Germinal center (tissue), 1 donor: ENCODE measurements at places on chromosomes 16 and 17.

DNA sequence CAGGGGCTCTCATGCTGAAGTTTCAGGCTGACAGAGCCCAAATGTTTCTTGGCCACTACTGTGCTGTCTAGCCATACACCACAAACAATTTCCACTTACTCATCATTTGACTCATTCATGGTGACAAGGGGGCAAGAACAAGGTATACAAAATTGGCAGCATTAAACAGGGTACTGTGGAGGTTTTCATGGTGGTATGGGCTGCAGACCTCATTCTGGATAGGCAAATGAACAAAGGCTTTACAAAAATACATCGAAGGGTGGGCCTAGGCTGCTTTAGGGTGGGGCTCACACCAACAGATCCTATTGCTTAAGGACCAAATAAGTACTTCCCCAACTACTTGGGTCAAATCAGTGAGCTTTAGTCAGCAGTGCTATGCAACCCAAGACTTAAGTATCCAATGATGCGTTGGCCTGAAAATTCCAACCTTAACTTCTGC lies 53.0 kb downstream of the N4BP1 start:
- no peak for DNase-seq

- no peak for DNase-seq
Observed at GRCh38 chr16:75326333-75326732, 74.9 kb upstream of the BCAR1 start.

- no peak for DNase-seq
Observed at GRCh38 chr17:76054112-76054476, 18.2 kb downstream of the SRP68 start.

DNA sequence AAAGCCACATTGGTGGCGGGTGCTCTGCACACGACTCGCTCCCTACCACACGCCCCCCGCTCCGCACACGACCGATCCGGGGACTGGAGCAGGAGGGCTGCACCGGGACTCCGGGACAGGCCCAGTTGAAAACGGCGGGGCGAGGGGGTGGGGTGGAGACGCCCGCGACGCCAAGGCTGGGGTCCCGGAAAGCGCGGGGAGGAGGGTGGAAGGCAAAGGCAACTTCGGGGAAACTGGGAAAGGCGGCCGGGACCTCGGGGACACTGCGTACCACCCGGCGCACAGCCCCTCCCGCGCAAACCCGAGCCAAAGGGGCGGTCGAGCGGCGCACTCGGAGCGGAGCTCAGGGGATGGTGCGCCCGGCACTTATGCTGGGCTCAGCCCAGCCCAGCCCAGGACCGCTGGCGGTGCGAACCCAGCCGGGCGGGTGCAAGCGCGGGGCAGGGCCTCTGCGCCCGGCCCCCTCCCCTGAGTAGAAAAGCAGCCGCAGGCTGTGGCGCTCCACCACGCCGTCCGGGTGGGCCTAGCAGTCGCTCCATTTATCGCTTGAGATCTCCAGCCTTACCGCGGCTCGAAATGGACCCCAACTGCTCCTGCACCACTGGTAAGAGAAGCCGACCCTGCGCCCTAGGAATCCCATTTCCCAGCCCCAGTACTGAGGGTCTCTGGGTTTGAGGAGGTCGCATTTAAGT lies at the start of gene MT1M:
MT1M (plus strand) TSS at position 504 of the 692 bp plus-strand sequence; CDS start at position 577, 73 bp downstream.
- DNase-seq, result no peak

DNA sequence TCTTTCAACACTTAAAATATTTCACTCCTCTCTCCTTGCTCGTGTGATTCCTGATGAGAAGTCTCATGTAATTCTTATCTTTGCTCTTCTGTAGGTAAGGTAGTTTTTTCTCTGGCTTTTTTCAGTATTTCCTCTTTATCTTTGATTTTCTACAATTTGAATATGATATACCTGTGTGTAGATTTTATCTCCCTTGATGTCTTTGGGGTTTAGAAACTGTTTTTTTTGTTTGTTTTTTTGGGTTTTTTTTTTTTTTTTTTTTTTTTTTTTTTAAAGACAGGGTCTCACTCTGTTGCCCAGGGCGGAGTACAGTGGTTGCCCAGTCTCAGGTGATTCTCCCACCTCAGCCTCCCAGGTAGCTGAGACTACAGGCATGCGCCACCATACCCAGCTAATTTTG lies 26.6 kb downstream of the MOSMO start:
- DNase-seq, result no peak

DNA sequence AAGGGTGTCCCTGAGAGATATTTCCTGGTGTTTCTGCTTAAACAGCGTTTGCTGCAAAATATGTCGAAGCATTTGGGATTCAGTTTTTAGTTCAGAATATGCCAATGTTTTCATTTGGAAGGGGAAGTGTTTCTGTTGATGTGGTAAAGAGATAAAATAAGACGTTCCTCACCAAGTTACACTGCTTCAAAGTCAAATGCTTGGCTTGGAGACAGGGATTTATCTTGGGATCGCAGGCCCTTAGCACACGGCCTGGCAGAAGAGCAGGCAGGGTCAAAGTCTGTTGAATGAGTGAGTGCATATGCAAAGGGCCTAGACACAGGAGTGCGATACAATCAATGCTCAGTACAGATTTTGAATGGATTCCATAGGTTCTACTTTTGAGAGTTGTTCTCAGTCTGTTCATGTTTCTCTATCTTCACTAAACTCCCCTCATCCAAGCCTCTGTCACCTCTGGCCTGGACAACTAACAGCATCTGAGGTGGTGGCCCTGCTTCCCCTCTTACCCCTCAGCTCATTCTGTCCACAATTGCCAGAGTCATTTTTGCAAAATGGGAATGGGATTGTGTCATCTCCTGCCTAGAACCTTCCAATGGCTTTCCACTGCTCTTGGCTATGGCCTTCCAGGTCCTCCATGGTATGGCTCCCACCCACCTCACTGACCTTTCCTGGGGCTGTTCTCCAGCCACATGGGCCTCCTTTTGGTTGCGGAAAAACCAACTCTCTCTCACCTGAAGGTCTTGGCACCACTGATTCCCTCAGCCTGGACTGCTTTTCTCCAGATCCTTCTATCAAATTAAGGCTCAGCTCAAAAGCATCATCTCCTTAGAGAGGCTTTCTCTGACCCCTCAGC lies 3.2 kb downstream of the DEXI start:
- no peak for DNase-seq

- no peak for DNase-seq
Observed at GRCh38 chr16:68083861-68084503, 1.2 kb upstream of the NFATC3 start.

GRCh38 chr16:11597235-11598095 lies 10.7 kb upstream of the LITAF start:
- no peak for DNase-seq

GRCh38 chr17:43628089-43628650 lies 33.6 kb downstream of the MEOX1 start:
- no peak for DNase-seq

DNA sequence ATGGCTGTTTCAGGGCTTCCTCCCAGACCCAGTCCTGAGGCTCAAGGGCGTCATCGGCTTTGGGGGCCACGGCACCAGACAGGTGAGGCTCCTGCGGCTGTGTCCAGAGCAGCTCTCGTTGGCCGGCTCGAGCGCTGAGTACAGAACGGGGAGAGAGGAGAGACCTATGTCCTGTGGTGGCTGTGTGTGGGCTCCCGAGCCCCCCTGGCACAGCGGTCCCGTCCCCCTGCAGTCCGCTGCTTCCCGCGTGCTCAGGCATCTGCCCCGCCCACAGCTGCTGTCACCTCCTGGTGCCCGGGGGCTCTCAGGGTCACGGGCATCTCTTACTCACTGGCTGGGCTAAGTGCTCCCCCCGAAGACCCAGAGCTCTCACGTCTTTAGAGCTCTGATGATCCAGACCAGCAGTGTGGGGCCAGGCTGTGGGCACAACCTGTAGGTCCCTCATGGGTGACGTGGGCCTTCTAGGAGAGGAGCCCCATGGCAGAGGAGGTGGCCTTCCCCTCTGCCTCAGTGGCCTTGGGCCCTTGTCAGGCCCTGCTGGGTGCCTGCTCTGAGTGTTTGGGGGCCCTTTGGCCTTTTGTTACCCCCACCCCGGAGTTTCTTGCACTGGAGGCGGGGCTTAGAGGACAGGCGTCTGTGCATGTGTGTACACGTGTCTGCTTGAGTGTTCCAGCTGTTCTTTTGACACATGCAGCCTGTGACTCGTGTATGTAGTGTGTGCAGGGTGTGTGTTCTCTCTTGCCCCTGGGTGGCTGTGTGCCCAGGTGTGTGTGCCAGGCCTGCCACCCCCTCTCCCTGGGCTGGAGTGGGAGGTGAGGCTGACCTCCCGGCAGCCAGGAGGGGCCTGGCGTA lies 3.5 kb downstream of the WDR90 start:
- no peak for DNase-seq

DNA sequence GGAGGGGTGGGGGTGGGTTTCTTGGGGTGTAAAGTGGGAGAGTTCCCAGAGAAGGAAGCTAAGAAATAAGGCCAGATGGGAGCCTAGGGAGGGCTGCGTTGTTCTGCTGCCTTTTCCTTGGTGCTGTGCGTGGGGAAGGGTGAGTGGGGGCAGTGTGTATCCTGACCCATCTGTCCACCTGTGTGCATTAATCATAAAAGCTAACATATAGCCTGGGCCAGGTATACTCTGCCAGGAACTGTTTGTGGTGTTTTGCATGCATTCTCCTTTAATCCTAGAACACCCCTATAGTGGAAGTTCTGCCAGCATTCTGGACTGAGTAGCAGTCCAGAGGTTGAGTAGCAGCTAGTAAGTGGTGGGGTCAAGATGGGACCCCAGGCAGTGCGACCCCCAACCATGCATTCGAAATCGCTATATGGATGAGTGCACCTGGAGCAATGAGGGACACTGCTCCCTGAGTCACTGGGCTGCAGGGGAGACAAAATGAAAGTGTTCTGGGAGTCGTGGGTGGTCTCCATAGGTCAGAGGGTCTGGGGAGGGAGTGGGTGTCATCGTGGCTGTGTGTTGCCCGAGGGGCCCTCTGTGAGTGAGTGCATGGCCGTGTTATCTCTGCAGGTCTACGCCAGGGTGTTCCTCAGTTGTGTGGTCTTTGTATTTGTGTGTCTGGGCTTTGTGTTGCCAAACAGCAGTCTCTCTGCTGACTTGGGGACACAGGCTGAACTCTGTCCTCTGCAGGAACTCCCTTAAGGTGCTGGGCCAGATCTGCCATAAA lies 1.3 kb downstream of the ERBB2 start:
- no peak for DNase-seq

- no peak for DNase-seq
Observed at GRCh38 chr17:32826076-32826475, 50.8 kb downstream of the MYO1D start.

DNA sequence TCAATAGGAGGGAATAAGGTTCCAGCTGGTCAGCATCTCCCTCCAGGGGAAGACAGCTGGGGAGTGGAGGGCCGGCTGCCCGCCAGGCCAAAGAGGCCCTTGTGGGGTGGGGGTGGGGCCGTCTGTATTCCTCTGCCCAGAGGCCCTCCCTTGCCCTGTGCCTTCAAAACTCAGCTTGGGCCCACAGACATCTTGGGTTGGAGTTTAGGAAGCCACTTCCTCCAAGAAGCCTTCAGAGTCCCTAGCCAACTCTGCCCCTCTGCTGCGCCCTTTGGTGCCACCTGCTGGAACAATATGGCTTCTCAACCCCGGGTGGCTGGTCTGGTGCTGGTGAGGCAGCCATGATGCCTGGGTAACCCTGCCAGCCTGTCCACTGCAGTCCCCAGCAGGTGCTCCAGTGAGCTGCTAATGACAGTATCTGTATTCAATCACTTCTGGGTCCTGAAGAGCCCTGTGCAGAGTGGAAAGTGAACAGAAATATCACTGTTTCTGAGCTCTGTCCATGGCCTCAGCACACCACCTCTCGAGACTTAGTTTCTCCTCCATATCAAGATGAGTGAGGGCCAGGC lies 16.7 kb downstream of the HSD11B2 start:
- DNase-seq, result peak; percentile 81

DNA sequence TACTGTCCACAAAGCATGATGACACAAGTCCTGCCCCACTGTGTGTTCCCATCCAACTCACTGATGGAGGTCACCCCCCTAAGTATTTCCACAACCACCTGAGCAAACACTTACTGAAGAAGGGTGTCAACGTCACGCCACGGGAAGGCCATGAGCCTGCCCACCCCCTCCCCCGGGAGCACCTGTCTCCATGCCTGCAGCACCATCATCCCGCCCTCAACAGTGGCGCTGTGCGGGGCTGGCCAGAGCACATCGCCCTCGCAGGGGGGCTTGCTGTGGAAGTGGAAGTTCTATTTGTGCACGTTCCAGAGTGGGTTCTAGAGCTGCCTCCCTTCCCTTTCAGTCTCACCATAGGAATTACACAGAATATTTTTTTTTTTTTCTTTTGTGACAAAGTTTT lies 4.3 kb upstream of the MBTPS1 start:
- no peak for DNase-seq

- DNase-seq, result no peak
Observed at GRCh38 chr17:50586421-50587247, 26.1 kb downstream of the CACNA1G start.

GRCh38 chr17:68594552-68594951 lies 6.6 kb downstream of the FAM20A start:
- no peak for DNase-seq

DNA sequence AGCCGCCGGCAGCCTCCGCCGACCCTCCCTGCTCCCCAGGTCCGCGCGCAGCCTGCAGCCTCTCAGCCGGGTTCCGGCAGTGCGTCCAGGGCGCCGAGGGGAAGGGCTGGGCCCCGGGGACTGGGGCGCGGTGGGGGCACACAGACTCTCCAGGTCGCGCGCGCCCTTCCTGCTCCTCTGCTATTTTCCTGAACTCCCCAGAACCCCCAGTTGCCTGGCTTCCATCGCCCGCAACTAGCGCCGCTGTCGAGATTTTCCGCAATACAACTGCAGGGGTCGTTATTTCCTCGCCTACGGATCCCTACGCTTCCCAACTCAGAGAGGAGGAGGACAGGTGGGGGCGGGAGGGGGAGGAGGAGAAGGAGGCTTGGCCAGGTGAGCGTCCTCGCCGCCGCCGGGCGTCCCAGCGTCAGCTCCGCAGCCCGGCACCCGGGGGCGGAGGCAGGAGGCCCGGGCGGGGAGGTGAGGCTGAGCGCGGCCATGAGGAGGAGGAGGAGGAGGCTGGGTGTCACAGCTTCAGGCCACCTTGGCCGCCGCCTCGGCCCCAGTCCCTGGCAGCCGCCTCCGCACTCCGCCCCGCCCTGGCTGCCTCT lies at the start of gene CA10:
CA10 (minus strand) TSS at position 265 of the 593 bp plus-strand sequence.
- no peak for DNase-seq

DNA sequence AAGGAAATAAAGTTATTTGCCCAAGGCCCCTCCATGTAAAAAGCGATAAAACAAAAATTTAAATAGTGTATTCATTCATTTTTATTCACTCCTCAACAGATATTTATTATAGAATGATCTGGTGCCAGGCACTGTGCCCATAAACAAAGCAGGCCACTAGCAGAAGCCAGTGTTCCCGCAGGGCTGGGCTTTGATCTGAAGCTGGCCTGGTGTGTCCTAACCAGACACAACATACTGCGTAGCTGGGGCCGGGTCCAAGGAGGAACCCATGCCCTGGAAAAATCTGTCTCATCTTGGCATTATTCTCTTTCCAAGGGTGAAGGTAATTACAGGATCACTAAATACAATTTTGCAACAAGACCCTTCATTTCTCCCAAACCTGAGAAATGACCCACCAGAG lies 537.4 kb upstream of the CDH5 start:
- DNase-seq, result no peak

GRCh38 chr17:56847106-56847505 lies 13.2 kb downstream of the DGKE start:
- DNase-seq, result no peak

- DNase-seq, result no peak
Observed at GRCh38 chr16:67022531-67023214, 6.3 kb upstream of the CBFB start.
